ENCODE measurements at places on chromosomes 1 and 21. TPM values are rescaled to one million over a fixed set of nuclear protein-coding genes. Genes with fewer than 3 reads are reported as not detected.
A peak's percentile ranks its signal among the peaks of the same experiment; 100 is the strongest.

DNA sequence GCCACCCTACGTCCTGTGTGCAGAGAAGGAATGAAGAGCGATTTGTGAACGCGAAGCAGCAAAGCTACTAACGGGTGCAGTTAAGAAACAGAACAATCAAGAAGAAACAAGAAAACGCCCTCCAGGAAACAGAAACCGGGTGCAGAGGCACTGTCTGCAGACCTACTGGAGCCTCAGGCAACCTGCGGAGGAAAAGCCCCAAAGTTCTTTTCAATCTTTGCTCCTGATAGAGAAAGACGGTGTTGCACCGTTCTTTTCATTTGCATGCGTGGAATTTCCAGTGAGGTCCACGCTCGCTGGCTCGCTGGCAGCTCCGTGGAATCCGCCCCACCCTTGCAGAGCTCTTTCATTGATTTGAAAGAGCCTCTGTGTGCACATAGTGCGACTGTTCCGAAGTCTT is 37.0 kb upstream of the PDE9A start:
- peak; percentile 11 for DNase-seq
- H3K4me1 ChIP-seq: no peaks in the 10 kb centered on the region
- no peak overlapping the region for H3K27ac ChIP-seq
- peaks cover 14% of the 10 kb centered on the region for H3K27me3 ChIP-seq
- H3K36me3 ChIP-seq: no peaks in the 10 kb centered on the region

SH2D2A gene
- polyA plus RNA-seq: 139 TPM

DNA sequence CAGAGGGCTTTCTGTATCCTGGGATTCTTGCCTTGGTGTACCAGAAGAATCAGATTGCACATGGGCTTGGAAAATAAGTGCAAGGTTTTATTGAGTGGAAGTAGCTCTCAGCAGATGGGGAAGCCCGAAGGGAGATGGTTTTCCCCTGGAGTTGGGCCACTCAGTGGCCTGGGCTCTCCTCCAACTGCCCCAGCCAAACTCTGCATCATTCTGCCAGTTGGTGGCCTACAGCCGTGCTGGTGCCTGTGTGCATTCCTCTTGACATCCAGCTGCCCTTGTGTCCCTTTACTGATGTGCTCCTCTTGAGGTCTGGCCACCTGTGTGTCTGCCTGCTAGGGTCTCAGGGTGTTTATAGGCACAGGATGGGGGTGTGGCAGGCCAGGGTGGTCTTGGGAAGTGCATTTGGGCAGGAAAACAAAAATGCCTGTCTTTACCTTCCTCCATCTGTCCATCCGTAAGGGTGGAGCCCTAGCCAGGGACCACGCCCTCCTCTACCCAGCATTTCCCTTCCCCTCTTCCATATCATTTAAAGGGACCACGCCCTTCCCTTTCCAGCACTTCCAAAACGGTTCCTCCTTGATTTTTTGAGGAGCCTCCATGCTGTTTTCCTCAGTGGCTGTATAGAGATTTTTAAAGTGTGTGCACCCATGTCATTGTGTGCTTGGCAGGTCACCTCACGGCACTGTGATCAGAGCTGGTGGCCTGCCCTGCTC is 18.9 kb downstream of the SNAP47 start:
- DNase-seq: no peak
- H3K36me3 ChIP-seq: peaks cover 29% of the 10 kb centered on the region
- H3K27ac ChIP-seq: no peak overlapping the region
- H3K27me3 ChIP-seq: peaks cover 6% of the 10 kb centered on the region
- no peak overlapping the region for H3K4me3 ChIP-seq

GBP4 gene
- 43.1 TPM for polyA plus RNA-seq

DNA sequence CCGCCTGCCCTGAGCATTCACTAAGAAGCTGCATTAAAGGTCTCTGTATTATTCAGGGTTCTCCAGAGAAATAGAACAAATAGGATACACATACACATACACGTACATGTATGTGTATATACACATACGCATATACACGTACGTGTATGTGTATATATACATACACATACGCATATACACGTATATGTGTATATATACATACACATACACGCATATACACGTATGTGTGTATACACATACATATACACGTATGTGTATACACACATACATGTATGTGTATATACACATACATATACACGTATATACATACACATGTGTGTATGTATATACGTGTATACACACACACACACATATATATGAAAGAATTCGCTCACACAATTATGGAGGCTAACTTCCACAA is 108.9 kb upstream of the BARHL2 start:
- H3K27me3 ChIP-seq: peaks cover 30% of the 10 kb centered on the region
- no peak overlapping the region for H3K4me3 ChIP-seq
- H3K36me3 ChIP-seq: no peaks in the 10 kb centered on the region
- no peaks in the 10 kb centered on the region for H3K4me1 ChIP-seq

DNA sequence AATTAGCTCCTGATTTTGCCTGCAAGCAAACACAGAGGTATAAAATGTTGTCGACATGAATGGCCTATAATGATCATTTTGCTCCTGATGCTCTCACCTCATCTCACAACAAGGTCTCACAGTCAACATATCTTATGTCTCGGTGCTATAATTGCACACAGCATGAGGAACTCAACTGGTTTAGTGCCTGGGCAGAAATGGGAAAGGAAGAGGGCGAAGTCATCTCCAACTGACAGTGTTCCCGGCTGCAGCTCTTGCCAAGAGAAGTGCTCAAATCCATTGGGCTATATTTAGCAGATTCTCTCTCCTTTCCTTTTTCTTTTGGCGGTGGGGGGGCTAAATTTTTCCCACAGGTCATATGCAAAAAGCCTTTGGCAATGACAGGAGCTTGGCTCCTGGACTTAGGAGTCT is 53.0 kb downstream of the SLC45A1 start:
- peaks cover 5% of the 10 kb centered on the region for H3K36me3 ChIP-seq
- no peaks in the 10 kb centered on the region for H3K27me3 ChIP-seq
- H3K27ac ChIP-seq: no peak overlapping the region
- no peak for DNase-seq
- no peak overlapping the region for H3K4me3 ChIP-seq

DNA sequence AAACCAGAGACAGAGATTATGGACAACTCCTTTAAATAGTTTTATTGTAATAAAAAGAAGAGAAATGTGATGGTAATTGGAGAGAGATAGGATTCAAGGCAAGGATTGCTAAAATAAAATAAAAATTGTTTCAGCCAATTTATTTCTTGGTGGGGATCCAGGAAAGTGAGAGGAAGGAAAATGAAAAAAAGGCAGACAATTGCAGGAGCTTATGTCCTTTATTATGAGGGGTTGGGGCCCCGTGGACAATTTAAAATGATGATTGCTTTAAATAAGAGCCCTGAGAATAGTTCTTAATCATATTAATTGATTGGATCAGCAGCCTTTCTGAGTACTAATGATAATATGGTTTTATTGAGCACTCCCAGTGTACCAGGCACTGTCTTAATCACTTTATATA is 40.2 kb downstream of the RGS2 start:
- H3K27ac ChIP-seq: no peak overlapping the region
- no peaks in the 10 kb centered on the region for H3K36me3 ChIP-seq
- no peak overlapping the region for H3K4me3 ChIP-seq
- DNase-seq: no peak

DNA sequence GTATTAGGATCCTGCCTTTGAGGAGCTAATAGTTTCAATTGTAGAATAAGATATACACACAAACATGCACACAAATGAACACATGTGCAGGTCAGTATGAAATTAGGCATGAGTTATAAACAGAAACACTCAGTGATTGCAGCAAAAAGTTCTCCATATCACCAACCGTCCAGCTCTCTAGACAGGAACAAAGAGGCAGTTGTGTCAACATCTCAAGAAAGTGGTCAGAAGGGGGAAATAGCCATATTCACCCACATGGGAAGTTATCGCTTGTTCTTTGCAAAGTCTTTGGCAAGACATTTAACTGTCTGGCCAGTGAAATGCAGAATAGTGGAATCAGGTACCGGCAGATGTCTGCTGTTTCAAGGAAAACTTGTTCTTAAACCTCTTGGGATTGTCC is 29.4 kb upstream of the PIGC start:
- no peaks in the 10 kb centered on the region for H3K36me3 ChIP-seq
- H3K4me1 ChIP-seq: no peaks in the 10 kb centered on the region
- H3K4me3 ChIP-seq: no peak overlapping the region
- no peaks in the 10 kb centered on the region for H3K27me3 ChIP-seq
- no peak overlapping the region for H3K27ac ChIP-seq

- peak overlapping the region; percentile 100 for H3K4me3 ChIP-seq
- peaks cover 8% of the 10 kb centered on the region for H3K27me3 ChIP-seq
- peak overlapping the region; percentile 100 for H3K27ac ChIP-seq
- DNase-seq: peak; percentile 75
- H3K4me1 ChIP-seq: peaks cover 64% of the 10 kb centered on the region
These were observed 2.0 kb downstream of the MAPKAPK2 start for GRCh38 chr1:206686478-206687249.

SYT2 gene
- polyA plus RNA-seq: not detected

PTPRF gene
- polyA plus RNA-seq: not detected

- no peaks in the 10 kb centered on the region for H3K27me3 ChIP-seq
- H3K4me1 ChIP-seq: peaks cover 8% of the 10 kb centered on the region
These were observed 222.0 kb downstream of the OMA1 start for GRCh38 chr1:58324558-58324957.

DNA sequence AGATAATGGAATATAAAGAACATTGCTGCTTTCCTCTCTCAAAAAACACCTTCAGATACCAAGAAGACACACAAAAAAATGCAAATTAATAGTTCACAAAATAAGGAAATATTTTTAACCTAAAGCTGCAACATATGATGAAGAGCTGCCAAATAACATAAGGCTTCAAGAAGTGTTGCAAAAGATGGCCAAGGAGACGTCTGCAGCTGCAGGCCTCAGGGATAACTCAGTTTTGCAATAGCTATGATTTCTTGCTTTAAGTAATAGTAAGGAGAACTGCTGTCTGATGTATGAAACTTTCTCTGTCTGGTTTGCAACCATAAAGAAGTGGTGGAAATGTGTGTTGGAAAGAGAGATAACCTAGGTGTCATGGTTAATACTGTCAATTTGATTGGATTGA is 1237.5 kb downstream of the MRPL39 start:
- no peaks in the 10 kb centered on the region for H3K4me1 ChIP-seq
- no peak for DNase-seq
- H3K27ac ChIP-seq: no peak overlapping the region
- H3K27me3 ChIP-seq: no peaks in the 10 kb centered on the region
- no peaks in the 10 kb centered on the region for H3K36me3 ChIP-seq

IFI44L gene
- polyA plus RNA-seq: 4.6 TPM

GRCh38 chr1:215888159-215888558 is 321.1 kb downstream of the KCTD3 start:
- no peak overlapping the region for H3K27ac ChIP-seq
- DNase-seq: no peak
- H3K4me1 ChIP-seq: no peaks in the 10 kb centered on the region
- H3K4me3 ChIP-seq: no peak overlapping the region

DENND2C gene
- polyA plus RNA-seq: 0.54 TPM

DNA sequence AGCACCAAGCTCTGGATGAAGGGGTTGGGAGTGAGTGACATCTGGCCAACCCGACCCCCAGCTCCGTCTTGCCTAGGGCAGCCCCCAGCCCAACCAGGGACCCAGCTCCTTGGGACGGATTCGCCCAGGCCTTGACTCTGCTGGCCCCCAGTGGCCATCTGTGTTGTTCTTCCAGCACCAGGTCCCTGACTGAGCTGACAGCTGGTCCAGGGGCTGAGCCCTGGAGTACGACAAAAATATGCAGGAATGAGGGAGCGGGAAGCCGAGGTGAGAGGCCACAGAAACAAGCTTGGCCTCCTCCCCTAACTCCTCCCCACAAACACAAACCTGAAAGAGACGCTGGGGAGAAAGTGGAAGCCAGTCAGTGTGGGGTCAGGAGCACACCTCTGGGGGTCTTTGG is 55.0 kb upstream of the PAX7 start:
- peaks cover 7% of the 10 kb centered on the region for H3K27me3 ChIP-seq
- H3K4me3 ChIP-seq: no peak overlapping the region
- H3K36me3 ChIP-seq: no peaks in the 10 kb centered on the region
- H3K4me1 ChIP-seq: no peaks in the 10 kb centered on the region
- no peak for DNase-seq
- no peak overlapping the region for H3K27ac ChIP-seq

GRCh38 chr21:46660505-46660904 is 25.0 kb downstream of the PRMT2 start:
- no peak for DNase-seq
- H3K27me3 ChIP-seq: no peaks in the 10 kb centered on the region
- peaks cover 15% of the 10 kb centered on the region for H3K4me1 ChIP-seq
- H3K4me3 ChIP-seq: no peak overlapping the region
- peak overlapping the region; percentile 79 for H3K27ac ChIP-seq

IGSF3 gene
- not detected for polyA plus RNA-seq

GRCh38 chr1:163361123-163361934 is 39.6 kb downstream of the NUF2 start:
- no peak overlapping the region for H3K27ac ChIP-seq
- H3K4me3 ChIP-seq: no peak overlapping the region
- H3K36me3 ChIP-seq: peaks cover 4% of the 10 kb centered on the region
- DNase-seq: no peak
- H3K27me3 ChIP-seq: no peaks in the 10 kb centered on the region

DNA sequence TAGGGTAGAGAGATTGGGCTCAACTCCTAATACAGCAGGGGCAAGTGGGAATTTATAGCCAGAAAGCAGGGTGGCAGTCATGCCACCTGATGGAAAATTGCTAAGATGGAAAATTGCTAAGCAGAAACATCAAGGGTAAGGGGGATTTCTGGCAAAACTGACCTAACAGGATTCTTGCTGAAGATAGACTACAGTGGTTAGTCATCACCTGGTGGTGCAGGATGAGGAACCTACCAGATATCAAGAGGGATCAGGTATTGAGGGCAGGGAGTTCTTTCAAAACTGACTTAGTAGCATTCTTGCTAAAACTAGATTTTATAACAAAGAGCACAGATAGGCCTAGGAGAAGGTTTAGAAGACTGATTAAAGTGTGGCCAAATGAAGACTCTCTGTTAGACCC is 292.9 kb downstream of the PLPP3 start:
- no peaks in the 10 kb centered on the region for H3K36me3 ChIP-seq
- no peaks in the 10 kb centered on the region for H3K27me3 ChIP-seq

DNA sequence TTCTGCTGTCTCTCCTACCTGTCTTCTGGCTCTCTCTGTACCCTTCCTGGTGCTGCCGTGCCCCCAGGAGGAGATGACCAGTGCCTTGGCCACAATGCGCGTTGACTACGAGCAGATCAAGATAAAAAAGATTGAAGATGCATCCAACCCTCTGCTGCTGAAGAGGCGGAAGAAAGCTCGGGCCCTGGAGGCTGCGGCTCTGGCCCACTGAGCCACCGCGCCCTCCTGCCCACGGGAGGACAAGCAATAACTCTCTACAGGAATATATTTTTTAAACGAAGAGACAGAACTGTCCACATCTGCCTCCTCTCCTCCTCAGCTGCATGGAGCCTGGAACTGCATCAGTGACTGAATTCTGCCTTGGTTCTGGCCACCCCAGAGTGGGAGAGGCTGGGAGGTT is 38.1 kb upstream of the IL19 start:
- no peak for DNase-seq
- H3K27me3 ChIP-seq: no peaks in the 10 kb centered on the region
- H3K4me3 ChIP-seq: no peak overlapping the region
- no peak overlapping the region for H3K27ac ChIP-seq

- peak; percentile 13 for DNase-seq
- no peaks in the 10 kb centered on the region for H3K4me1 ChIP-seq
- no peaks in the 10 kb centered on the region for H3K27me3 ChIP-seq
- no peak overlapping the region for H3K4me3 ChIP-seq
- no peaks in the 10 kb centered on the region for H3K36me3 ChIP-seq
- no peak overlapping the region for H3K27ac ChIP-seq
These were observed 112.3 kb upstream of the TRABD2B start for GRCh38 chr1:48109390-48110013.

All from immature natural killer cell (primary cell).